CD8-positive, alpha-beta memory T cell (primary cell): ENCODE measurements at places on chromosomes 7 and 10.

- no peak for DNase-seq
These were observed 339.8 kb downstream of the FRMD4A start for GRCh38 chr10:13990946-13991345.

DNA sequence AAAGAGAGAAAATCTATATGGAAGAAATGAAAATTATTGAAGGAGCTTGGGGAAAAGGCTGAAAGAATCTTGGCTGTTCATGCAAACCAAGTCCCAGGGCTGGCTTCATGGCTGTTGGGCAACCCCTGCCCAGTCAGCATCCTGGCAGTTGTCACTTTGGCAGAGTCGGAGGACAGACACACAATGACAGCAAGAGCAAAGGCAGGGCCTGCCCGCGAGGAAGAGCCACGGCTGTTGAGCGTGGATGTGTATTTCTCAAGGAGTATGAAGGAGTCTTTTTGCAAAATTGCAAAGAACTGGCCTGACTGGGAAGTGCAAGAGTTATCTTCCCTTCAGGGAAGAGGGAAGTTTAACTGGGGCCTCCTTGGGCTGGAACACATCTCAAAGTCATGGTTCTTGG, 11.7 kb downstream of the PTPRE start:
- no peak for DNase-seq

DNA sequence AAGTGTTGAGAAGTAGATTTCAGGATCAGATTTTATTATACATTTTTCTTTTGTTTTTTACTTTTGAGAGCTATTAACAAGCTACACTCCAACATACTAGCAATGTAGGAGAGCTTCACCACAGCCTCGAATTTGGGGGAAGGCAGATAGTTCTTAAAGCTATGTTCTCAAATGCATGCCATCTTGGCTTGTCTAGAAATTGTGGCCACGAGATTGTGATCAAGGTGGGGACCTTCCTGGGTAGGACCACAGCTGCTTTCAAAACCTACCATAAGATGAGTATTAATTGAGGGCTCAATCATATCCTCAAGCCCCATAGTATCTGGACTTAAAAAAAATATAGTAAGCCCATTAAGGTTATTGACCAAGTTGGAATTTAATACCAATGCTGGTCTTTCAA, 27.9 kb upstream of the JAZF1 start:
- DNase-seq: no peak

GRCh38 chr7:34821932-34822558, 164.0 kb downstream of the NPSR1 start:
- DNase-seq: no peak

DNA sequence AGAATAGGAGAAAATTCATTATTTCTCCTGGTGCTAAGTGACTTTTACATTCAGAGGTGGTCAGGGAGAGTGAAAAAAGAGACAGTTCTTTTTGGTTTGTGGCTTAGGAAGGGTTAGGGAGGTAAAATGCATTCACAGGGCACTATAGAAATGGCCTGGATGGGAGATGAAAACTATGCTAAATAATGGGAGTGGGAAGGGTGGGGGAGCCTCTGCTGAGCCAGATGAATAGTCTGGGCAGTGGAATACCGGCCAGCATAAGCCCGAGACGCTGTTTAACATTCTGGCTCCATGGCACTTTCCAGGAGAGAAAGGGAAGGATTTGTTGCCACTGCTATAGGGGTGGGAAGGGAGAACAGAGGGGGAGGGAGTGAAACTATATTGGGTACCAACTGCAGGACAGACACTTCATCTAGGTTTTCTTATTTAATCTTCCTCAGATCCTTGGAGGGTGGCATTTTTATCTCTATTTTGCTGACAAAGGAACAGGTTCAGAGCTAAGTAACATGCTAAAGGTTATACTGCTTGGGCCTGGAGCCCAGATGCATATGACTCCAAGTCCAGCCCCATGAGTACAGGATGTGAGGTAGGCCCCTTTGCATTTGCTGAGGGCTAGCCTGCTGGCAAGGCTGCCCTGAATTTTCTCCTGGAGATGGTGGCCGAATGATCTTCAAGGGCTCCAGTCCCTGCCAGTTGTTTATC, 372.4 kb downstream of the CCSER2 start:
- DNase-seq: no peak

DNA sequence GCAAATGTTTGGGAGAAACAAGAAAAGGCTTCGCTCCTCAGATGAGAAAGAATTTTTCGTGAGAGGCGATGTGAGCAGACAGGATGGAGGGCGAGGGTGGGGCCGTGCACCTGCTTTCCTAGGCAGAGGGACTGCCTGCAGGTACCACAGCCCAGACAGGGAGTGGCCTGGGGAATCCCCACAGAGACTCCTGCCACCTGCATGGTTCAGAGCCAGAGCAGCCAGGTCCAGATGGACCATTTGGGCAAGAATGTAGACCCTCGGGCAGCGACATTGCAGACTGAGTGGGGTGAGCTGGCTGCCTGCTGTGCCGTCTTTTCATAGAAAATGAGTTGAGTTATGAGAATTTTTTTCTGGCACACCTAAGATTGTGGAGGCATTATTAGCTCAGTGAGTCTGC, 216.8 kb downstream of the SNX10 start:
- no peak for DNase-seq

- no peak for DNase-seq
These were observed 67.6 kb downstream of the ITGB1 start for GRCh38 chr10:32890444-32890843.

DNA sequence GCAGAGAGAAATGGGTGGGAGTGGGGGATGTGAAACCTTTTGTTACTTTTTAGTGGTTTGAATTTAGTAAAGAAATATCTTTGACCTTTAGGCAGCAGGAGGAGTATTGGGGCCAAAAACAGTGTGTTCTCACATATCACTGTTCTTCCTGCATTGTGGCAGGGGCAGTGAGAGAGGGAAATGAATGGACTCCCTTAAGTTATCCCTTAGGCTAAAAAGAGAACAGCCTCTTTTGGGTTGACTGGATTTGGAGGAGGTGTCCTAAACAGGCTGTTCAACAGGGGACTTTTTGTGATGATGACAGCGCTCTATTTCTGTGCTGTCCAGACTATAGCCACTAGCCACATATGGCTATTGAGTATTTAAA, 22.3 kb downstream of the ZNF775 start:
- DNase-seq: no peak

- no peak for DNase-seq
These were observed 47.7 kb upstream of the PLEKHA1 start for GRCh38 chr10:122326806-122327205.

DNA sequence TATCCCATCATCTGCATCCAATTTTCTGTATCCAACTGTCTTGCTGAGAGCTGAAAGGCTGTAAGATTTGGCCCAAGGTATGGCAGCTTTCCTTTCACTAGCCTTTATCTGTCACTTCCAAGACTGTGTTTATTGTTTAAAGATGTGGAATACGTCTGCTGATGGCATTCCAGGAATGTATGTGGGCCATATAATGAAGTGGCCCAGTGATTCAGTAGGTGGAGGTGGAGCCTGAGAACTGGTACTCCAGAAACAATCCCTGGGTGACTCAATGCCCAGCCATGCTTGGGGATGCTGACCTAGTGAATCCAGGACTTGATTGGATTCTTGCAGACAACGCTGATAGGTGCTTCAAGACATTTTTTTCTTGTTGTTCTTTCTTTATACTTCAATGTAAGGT, 13.5 kb downstream of the NEUROD6 start:
- no peak for DNase-seq

DNA sequence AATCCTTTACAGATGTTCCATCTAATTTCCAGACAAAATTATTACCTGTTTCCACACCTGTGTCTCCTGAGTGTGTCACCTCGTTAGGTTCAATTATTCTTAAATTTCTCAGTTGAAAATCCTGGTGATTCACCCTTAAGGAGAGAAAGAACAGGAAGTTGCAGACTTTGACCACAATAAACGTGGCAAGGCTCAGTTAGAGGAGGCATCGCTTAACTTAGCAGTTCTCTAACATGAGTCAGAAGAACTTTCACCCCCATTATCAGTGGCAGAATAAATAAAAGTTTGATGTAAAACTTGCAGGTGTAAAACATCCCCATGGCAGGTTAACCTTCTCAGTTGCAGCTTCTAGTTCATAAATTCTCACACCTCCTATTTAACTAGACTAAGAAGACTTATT, 8.3 kb downstream of the XPNPEP1 start:
- peak; percentile 64 for DNase-seq

DNA sequence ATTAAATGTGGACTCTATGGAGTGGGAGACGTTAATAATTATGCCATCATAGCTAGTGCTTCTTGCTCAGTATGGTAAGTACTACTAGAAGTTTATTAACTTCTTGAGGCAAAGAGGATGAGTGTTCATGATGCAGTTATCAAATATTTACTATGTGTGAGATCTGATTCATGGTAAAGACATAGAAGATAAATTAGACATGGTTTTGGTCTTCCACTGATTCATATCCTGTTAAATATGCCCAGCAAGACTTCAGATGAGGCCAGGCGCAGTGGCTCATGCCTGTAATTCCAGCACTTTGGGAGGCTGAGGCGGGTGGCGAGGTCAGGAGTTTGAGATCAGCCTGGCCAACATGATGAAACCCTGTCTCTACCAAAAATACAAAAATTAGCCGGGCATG, 547.1 kb upstream of the ANKRD30A start:
- no peak for DNase-seq

DNA sequence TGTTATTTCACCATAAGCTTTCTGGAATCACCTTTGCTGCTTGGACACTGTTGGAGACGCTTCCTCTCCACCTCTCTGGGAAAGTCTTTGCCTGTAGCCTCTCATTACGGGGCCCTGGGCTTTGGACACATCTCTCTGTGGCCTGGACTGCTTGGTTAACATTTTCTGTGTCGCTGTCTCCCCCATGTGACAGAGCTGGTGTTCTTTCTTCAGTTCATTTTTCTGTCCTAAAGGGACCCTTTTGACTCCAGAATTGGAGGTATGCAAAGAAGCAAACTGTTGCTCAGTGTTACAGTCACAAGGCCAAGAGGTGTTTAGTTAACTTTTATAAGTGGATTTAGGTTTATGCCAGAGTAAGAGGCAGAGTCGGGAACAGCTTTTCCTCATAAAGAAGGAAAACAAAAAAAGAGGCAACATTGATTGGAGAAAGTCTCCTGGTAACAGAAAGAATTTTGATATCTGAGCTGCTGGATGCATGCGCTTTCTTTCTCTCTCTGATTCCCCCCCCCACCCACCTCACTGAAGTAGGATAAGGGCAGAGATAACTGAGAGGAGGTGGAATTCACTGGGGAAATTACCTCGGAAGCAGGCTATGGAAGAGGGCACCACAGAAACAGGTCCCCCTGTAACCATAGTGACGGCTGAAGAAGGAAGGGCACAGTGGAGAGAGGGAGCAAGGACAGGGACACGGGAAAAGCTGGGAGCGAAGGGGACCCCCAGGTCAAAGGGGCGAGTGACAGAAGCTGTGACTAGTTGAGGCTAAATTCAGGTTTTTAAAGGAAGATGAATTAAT, 57.8 kb downstream of the LGI1 start:
- DNase-seq: no peak

- DNase-seq: peak; percentile 41
These were observed 69.1 kb downstream of the INPP5A start for GRCh38 chr10:132606536-132607316.

DNA sequence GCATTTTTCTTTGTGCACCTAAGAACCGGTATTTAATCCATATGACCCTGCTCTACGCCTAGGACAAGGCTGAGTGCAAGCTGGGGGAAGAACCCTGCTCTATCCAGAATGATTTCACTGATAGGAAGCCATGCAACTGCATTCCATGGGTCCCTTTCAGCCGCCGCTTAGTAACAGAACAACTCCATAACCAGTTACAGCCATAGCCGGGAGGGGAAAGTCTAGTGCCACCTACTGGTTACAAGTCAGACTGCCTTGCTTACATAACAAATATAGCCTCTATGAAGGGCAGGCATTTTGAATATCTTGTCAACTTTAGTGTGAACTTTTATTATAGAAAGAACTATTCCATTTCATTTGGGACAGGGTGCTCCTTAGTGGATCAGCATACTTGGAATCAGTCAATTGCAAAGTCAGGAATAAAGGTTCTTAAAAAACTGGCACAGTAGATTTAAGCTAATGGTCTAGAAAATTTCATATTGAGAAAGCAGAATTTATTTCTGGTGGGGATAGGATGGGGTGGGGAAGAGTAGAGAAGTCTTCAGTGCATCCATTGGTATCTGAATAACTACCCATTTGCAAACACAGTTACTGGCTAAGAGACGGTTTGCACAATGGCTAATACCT, 521.7 kb downstream of the ADRA2A start:
- DNase-seq: peak; percentile 1

DNA sequence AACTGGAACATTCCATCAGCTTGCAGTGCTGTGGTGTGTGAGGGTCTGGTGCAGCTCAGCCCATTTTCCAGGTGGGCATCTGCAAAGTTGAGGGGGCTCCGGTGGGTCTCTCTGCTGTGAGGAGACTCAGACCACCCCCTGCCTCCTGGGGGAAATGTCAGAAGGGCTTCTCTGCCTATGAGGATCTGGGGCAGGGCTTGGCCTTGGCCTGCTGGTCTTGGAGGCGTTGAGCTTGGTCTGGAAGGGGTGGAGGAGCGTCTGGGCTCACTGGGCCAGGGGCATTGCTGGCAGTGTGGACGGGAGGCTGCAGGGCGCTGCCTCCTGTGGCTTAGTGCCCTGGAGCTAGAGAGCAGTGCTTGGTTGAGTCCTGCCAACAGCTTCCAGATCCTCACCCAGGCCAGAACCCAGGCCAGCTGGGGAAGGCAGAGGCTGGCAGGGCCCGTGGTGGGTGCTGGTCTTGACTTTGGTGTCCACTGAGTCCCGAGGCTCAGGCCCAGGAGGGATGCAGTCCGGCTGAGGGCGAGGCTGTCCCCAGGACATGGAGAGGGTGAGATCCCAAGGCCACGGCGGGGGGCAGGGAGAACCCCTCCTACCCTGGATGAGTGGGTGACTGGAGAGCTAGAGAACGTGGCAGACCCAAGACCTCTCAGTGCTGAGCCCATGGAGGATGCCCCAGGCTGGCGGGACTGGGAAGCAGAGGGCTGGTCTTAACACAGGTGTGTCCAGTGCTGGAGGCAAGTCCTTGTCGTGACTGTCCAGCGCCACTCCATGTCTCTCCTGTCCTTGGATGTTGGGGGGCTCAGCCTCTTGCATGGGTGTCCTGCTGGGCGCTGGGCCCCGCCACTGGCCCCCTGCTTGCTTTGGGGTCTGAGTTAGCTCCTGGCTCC, 2.8 kb downstream of the SPRN start:
- DNase-seq: no peak

DNA sequence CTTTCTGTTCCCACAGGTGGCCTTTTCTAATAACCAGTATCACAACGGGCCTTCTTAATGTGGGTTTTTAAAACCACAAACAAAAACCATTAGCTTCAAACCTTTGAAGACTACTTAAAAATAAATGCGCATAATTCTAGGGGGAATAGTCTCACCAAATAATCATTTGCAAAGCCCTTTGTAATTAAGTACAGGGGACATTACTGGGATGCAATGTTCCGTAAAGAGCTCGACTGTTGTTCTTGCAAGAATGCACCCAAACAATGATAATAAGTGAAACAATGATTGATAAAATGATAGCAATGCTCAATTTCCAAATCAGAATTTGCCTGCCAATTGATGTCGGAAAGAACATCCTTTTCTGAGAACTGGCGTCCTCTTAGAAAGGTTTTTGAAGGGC, 589.1 kb upstream of the ADARB2 start:
- DNase-seq: no peak
